ENCODE measurements at places on chromosomes 1 and 21.

- DNase-seq, result no peak
Measured at GRCh38 chr1:204599098-204599497, 82.9 kb downstream of the MDM4 start.

DNA sequence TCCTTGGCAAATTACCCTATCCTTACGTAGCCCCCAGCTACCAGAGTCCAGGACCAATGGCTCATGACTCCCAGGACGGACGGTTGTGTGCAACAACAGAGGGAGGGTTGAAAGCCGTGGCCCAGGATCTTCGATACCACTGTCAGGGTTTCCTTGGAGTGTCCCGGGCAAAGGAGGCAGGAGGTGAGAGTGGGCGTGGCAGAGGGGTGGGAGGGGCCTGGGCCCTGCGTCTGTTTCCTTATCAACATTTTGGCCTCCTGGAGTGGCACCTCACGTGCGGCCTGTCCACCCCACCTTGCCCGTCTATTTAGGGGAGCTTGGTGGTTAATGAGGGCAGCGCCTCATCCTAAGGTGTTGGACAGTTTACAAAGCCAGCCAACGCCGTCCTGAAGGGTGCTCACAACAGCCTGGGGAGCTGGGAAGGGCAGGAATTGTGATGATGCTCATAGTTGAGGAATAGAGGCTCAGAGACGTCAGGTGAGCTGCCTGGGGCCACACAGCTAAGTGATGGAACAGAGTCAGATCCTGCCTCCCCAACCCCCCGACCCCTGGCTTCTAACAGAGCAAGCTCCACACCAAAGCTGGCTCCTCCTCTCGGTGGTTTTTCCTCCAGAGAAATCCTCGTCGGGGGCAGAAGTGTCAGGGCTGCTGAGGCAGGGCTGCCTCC lies 17.4 kb upstream of the ARHGEF10L start:
- DNase-seq, result no peak

DNA sequence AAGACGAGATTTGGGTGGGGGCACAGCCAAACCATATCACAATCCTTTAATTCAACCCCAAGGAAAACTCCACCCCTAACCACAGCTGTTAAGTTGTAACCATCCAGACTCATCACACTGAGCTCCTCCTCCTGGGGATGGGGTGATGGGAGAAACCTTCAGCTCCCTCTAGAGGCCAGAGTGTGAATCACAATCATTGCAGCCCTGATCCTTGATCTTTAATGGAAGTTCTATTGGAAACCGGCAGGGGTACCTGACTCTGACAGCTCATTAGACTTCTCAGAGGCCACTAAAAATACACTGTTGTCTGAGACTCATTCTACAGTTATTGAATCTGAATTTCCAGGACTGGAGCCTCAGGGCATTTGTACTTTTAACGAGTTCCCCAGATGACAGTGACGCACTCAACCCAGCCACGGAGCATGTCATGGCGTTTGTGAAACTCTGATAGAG lies 127.2 kb downstream of the IGSF21 start:
- DNase-seq, result no peak

- DNase-seq, result no peak
Measured at GRCh38 chr1:28114844-28115243, 26.4 kb upstream of the EYA3 start.

DNA sequence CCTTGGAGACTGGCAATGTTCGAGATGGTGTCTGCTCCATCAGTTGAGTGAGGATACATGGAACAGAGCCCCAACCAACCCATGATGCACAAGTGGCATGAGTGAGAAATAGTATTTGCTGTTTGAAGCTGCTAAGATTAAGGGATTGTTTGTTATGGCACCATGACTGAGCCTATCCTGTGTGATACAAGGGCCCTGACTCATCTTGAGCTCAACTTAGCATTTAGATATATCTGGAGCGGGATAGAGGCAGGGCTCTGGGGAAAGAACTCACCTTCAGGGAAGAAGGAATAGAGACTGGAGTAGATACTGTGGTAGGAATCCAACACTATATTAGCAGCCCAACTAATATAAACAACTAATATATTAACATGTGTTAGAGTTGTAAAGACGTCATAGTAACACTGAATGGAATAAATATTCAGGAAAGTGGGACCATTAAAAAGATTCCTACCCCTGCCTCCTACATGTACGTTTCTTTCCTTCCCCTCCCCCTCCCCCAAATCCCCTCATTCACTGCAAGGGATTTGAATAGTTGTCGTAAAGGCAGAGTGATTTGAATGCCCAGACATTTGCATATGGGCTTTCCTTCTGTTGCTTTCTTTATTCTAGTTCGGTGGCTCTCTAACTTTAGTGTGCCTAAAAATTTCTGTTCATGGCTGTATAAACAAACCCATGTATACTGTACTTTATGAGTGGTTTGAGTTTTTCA lies 106.6 kb upstream of the POU3F1 start:
- no peak for DNase-seq

- no peak for DNase-seq
Measured at GRCh38 chr1:83954166-83954823, 44.6 kb downstream of the TTLL7 start.

- DNase-seq, result no peak
Measured at GRCh38 chr21:28832013-28832714, 160.5 kb downstream of the LTN1 start.

GRCh38 chr1:25738499-25738898 lies 61.5 kb upstream of the SELENON start:
- no peak for DNase-seq

DNA sequence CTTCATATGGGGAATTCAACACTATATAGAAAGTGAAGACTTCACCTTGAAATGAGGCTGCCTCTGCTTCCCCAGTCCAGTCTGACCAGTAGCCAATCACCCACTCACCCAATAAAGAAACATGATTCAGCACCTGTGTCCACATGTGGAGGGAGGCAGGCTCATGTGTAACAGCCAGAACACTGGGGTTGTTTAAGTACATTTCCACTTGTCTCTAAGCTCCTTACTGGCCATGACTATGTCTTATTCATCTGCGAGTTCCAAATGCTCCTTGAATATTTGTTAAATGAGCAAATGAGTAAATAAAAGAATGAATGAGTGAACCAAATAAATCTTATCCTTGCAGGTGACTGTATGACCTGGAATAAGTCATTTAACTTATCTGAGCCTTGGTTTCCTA lies 100.1 kb downstream of the BRINP2 start:
- no peak for DNase-seq

DNA sequence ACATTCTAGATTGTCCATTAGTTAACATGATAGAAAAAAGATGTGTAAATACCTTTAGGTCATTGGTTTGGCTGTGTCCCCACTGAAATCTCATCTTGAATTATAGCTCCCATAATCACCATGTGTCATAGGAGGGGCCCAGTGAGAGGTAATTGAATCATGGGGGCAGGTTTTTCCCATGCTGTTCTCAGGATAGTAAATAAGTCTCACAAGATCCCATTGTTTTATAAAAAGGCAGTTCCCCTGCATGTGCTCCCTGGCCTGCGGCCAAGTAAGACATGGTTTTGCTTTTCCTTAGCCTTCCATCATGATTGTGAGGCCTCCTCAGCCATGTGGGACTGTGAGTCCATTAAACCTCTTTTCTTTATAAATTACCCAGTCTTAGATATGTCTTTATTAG lies 32.5 kb upstream of the SLC44A5 start:
- no peak for DNase-seq

GRCh38 chr1:1181129-1181937 lies 7.7 kb downstream of the TTLL10 start:
- DNase-seq, result no peak
